ENCODE measurements at places on chromosomes 7 and 10. TPM values are rescaled to one million over a fixed set of nuclear protein-coding genes. Genes with fewer than 3 reads are reported as not detected.

GRCh38 chr7:149719050-149719899 is 54.1 kb downstream of the ZNF467 start:
- H3K27ac ChIP-seq: no peak overlapping the region
- no peak for DNase-seq
- no peaks in the 10 kb centered on the region for H3K27me3 ChIP-seq
- peaks cover 18% of the 10 kb centered on the region for H3K4me1 ChIP-seq

GRCh38 chr7:77222819-77223218 is 23.2 kb upstream of the FGL2 start:
- H3K27ac ChIP-seq: no peak overlapping the region
- H3K4me1 ChIP-seq: peaks cover 12% of the 10 kb centered on the region
- H3K4me3 ChIP-seq: no peak overlapping the region
- no peak for DNase-seq

DNA sequence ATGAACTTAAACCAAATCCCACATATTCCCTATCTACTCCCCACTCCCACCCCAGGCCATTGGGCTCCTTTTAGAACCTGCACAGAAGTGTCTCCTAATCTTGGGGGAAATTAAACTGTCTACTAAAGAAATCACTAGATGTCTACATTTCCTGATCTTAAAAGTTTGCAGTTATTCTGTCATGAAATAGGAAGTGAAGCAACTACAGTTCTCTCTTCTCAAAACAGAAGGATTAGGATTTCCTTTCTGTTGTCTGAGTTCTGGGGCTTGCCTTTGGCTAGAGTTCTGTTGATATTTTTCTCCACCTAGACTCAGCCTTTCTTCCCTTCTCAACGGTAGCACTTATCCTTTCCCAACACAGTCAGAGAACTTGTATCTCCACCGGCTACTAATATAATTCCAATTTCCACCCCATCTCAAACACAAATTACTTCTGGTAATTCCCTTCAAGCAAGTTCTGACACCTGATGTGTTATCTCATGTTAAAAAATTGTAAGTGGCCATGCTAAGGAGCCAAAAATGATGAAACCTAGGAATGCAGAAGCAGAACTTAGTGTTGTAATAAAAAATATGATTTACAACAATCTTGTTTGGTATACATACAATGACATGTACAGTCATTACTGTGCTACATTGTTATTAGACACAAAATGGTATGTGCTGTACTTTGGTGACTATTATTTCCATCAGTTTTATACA is 12.1 kb downstream of the OR9A4 start:
- H3K36me3 ChIP-seq: no peaks in the 10 kb centered on the region
- no peak for DNase-seq
- no peak overlapping the region for H3K4me3 ChIP-seq
- H3K27me3 ChIP-seq: peaks cover 2% of the 10 kb centered on the region
- H3K27ac ChIP-seq: no peak overlapping the region
- H3K4me1 ChIP-seq: no peaks in the 10 kb centered on the region

DNA sequence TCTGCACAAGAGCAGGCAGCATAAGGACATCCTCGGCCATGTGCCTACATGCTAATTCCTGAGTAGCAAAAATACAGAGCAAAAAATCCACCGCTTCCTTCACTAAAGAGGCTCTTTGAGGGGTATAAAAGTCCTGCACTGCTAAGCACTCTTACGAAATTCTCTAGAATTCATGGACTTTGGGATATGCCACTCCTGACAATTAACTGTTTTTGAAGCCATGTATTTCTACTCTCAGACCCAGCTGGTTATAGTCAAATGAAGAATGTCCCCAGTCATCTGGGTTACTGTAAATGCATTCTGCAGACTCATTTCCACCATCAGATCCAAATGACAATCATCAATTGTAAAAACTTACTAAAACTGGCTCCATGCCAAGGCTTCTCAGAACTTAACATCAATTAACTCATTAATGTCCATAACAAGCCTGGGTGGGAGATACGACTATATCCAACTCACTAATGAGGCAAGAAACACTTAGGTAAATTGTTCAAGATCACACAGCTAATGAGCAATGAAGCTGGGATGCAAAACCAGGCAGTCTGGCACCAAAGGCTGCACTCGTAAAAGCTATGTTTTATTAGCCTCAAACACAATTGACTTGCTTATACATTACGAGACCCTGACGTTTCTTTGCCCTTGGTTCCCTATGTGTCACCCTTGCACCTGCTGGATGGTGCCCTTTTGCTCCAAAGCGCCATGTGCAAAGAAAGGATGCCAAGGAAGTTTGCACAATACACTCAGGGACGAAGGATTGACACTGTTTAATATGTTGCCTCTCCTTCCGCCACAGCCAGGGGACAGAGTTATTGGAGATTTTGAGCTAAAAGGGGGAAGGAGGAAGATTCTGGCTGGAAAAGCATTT is 250.4 kb downstream of the ELMO1 start:
- H3K27ac ChIP-seq: no peak overlapping the region
- no peaks in the 10 kb centered on the region for H3K4me1 ChIP-seq
- no peak overlapping the region for H3K4me3 ChIP-seq
- no peak for DNase-seq
- no peaks in the 10 kb centered on the region for H3K27me3 ChIP-seq

LRRTM3 gene
- not detected for total RNA-seq

GRCh38 chr10:129681856-129682255 is 214.8 kb downstream of the MGMT start:
- H3K27me3 ChIP-seq: no peaks in the 10 kb centered on the region
- H3K36me3 ChIP-seq: no peaks in the 10 kb centered on the region
- H3K4me1 ChIP-seq: no peaks in the 10 kb centered on the region
- H3K27ac ChIP-seq: no peak overlapping the region
- H3K4me3 ChIP-seq: no peak overlapping the region

GRCh38 chr10:130493021-130493420 is 356.8 kb downstream of the GLRX3 start:
- no peak overlapping the region for H3K4me3 ChIP-seq
- DNase-seq: no peak

SPDYE2 gene
- total RNA-seq: 0.33 TPM

DNA sequence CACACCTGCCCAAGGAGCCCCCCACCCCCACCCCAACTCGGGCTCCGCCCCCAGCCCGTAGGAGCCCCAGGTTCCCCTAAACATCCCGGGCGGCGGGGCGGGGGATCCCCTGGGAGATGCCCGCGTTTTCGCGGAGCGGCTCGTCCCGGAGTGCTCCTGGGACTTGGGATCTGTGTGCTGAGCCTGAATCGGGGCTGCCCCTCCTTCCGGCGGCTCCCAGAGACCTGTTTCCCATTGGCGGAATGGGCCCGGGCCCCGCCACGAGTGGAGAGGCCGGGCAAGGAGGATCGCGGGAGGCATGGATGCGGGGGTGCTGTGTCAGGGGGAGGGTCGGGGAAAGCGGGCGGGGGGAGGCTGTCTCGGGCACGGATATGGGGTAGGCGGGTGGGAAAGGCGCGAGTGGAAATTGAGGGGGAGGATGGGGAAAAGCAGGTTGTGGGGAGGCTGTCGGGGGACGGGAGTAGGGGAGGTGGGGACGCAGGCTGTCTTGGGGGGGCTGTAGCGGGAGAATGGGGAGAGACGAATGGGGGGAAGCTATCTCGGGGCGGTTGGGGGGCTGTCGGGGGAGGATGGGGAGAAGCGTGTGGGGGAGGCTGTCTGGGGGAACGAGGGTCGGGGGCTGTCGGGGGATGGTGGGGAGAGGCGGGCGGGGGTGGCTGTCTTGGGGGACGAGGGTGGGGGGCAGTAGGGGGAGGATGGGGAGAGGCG is 572 bp upstream of the BHLHA15 start:
- peak overlapping the region; percentile 26 for H3K4me3 ChIP-seq
- H3K27ac ChIP-seq: no peak overlapping the region
- peaks cover 17% of the 10 kb centered on the region for H3K36me3 ChIP-seq
- H3K4me1 ChIP-seq: peaks cover 13% of the 10 kb centered on the region
- DNase-seq: no peak

DNA sequence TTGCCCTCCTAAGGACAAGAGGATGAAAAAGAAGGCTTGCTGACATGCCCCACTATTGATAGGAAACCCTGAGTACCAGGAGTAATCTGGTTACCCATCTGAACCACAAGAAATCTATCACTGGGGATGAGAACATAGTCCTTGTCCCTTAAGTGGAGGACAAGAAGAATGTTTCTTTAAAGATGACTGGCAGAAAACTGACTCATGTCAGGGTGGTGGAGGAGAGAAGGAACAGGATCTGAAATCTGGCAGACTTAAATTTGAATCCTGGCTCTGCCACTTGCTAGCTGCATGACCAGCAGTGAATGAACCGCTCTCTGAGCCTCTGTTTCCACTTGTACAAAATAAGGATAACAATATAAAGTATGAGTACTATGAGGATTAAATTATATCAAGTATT is 38.9 kb upstream of the XPNPEP1 start:
- H3K27ac ChIP-seq: no peak overlapping the region
- no peaks in the 10 kb centered on the region for H3K36me3 ChIP-seq
- H3K27me3 ChIP-seq: no peaks in the 10 kb centered on the region
- H3K4me1 ChIP-seq: no peaks in the 10 kb centered on the region

DNA sequence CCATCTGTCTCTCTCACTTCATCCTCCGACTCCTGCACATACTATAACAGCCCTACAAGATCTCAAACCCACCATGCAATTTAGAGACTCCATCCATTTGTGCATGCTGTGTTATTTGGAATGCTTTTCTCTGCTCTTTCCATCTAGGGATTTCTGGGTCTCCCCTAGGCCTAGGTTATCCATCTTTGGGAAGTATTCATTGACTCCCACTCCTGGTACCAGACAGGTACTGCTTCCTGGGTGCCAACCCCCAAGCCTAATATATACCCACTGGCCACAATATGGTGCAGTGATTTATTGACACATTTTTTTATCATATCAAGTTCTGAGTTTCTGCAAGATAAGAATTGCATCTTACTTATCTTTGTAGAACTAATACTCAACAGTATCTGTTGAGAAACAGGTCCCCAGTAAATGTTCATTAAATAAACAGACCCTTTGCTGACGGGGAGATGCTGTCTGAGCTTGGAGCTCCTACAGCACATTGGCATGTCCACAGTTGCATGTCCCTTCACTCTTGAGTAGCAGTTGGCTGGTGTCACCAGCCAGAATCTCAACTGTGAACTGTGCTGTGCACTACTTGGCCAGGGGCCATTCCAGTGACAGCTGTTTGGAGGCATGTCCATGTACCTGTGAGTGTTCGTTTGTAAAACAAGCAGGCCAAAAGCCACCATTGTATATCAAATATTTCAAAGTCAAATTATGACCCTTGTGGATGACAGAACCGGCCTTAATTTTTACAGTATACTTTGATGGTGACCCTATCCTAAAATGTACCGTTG is 223.3 kb upstream of the NFE2L3 start:
- H3K27me3 ChIP-seq: no peaks in the 10 kb centered on the region
- H3K4me1 ChIP-seq: no peaks in the 10 kb centered on the region
- DNase-seq: no peak
- H3K4me3 ChIP-seq: no peak overlapping the region
- H3K36me3 ChIP-seq: no peaks in the 10 kb centered on the region

GRCh38 chr10:11448545-11449244 is 162.8 kb downstream of the USP6NL start:
- peaks cover 6% of the 10 kb centered on the region for H3K4me1 ChIP-seq
- no peak for DNase-seq
- no peak overlapping the region for H3K27ac ChIP-seq

- peaks cover 53% of the 10 kb centered on the region for H3K4me1 ChIP-seq
- H3K4me3 ChIP-seq: peak overlapping the region; percentile 35
- H3K27me3 ChIP-seq: no peaks in the 10 kb centered on the region
- DNase-seq: no peak
These were observed 12.0 kb upstream of the SCART1 start for GRCh38 chr10:133441780-133442179.

DENND2A gene
- not detected for total RNA-seq
